NCI-H187 (cell line): ENCODE measurements at places on chromosomes 6 and 20.

DNA sequence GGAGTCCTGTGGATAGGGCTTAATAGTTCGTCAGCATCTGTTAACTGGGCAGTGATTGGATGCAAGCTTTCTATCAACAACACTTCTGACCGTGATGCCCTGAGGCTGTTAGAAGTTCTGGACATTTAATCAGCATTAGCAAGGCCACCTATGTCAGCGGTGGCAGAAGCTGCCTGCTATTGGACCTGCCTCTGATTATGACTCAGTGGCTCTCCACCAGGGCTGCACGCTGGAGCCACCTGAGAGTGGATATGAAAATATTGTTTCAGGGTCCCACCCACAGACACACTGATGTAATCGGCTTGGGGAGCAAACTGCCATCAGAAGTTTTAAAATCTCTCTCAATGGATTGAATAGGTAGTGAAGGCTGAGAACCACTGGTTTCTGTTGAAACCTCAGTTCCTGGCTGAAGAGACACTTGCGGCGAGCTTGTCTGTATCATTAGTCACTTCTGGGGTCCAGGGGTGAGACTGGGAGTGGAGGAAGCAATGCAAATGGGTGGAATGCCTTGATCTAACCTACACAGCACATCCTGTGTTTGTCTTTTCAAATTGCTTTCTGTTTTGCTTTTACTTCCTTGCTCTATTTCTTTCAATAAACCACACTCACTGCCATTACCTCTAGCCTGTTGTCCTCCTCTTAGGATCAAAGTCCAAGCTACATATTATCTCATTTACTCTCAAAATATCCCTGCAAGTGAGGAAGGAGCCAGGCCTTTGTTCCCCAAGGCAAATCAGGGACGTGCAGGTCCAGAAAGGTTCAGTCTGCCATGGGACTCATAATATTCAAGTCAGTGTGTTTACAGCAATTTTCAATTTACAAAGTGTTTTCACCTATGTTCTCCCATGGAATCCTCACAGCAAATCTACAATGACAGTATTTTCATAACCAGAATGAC lies 4.2 kb downstream of the CLIC5 start:
- DNase-seq: no peak

DNA sequence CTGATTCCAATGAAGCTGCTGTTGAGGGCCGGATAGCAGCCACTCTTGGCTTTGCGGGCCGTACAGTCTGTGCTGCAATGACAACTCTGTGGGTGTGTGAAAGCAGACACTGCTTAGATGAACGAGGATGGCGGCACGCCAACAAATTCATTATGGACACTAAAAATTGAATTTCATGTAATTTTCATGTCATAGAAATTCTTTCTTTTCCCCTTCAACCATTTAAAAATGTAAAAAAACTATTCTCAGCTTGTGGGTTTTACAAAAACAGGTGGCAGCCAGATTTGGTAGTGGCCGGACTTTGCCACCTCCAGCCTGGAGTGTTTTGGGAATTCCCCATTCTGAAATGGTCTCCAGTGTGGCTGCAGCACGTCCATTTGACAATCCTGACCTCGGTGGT lies 26.0 kb downstream of the MAS1 start:
- no peak for DNase-seq

DNA sequence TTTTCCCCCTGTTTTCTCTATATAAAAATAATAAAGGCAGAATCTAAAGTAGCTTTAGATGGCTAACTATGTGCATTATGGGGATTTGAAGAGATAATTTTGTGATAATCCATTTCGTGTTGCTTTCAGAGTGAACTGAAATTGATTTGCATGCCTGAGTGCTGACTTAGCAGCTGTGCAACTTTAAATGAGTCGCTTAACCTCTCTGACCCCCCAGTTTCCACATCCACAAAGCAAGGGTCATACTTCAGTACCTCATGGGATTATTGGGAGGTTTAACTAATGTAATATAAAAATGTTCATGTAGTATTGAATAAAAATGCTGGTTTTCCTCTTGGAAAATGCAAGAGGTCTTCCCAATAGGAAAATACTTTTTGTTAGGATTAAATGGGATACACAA lies 63.8 kb upstream of the FABP7 start:
- no peak for DNase-seq

GRCh38 chr20:58306421-58307261 lies 2.9 kb upstream of the RAB22A start:
- no peak for DNase-seq

- DNase-seq: no peak
Observed at GRCh38 chr20:60395991-60396390, 437.8 kb downstream of the CDH26 start.

DNA sequence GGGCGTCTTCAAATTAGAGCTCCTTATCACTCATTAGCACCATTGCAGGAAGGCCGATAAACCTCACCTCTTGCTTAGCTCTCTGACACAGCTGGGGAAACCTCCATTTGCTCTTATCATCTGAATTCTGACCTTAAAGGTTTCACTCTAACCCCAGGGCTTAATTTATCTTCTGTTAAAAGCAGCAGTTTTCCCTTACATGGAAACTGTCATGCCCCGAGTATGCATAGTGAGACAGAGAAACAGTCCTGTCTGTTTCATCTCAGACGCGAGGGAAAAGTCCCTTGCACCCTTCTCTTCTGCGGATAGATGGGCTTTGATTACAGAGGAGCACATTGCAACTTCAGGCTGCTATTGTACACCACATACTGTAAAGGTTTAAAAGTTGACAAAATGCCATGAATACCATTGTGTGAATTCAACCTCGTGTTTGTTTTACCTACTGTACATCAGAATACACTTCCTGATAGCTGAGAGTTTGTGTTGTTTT lies 191.5 kb upstream of the BMP2 start:
- DNase-seq: no peak

DNA sequence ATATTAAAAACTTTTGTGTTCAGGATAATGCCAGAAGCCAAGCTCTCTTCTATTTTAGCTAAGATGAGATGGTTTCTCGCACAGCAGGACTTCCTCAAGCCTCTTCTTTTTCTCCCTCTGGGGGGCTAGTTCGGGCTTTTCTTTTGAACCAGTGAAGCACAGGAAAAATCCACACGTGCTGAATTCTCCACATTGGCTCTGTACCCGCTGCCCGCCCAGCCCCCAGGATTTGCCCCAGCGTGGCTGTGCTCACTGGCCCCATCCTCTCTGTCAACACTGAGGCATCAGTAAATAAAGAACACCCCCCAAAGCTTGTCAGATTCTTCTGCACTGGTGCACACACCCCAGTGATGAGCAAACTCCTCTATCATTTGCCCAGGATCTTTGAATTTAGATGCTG lies 232.8 kb downstream of the ZNF217 start:
- no peak for DNase-seq

GRCh38 chr6:164749221-164750064 lies 560.0 kb downstream of the C6orf118 start:
- DNase-seq: no peak

DNA sequence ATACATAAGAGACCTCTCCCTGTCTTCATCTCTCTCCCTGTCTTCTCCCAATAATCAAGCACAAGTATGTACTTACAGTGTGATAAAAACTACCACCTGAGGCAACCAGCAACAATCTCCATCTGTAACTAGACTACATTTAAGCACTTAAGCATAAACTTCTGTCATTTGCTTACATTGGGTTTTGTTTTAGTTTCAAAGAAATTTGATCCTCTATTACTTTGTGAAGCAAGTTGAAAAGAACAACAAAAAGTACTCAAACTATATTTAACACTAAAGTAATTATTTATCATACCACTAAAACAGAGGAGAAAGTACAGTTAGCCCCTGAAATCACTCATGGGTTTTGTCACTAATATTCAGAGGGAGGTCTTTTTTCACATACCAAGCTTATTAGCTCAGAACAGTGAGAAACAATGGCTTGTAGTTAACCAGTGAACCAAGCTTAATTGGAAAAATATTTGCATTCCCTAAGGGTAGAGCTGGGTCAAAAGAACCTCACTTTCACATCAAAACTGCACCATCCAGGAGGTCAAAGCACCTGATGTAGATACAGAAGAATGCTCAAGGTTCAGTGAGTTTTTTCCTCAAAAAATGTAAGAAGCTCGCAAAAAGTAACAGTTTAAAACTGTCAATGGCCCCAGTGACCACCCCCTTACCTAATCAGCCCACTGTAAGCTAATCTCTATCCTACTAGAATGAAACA lies 34.1 kb downstream of the DCDC2 start:
- no peak for DNase-seq

DNA sequence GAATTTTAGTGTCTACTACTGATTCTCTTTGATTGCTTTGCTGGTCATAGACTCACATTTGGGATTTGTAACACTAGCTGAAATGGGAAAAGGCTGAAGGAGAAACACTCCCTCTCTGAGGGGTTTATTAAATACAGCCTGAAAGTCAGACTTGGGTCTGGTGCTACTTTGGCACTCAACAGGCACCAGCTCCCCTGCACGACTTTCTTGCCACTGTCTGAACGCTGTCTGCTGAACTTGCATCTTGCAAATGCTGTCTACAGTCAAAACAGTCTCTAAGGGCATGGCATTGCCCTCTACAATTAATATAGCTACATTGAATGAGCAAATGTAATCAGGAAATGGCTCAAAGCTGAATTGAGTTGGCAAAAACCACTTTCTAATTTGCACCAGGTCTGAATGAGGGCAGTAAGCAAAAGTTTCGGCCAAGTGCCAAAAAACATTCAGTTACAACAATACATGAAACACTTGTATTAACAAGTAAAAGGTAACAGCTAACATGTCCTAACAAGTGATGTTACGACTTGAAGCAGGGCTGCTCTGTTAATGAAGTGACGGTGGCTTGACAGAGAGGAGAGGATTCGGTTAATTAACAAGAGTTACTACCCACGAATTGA lies 119.5 kb downstream of the FOXC1 start:
- DNase-seq: no peak

GRCh38 chr20:8365634-8366033 lies 233.6 kb downstream of the PLCB1 start:
- DNase-seq: no peak
